ENCODE measurements at places on chromosomes 5 and 9.

GRCh38 chr9:130390986-130391385 lies 53.8 kb upstream of the ASS1 start:
- no peak for DNase-seq

DNA sequence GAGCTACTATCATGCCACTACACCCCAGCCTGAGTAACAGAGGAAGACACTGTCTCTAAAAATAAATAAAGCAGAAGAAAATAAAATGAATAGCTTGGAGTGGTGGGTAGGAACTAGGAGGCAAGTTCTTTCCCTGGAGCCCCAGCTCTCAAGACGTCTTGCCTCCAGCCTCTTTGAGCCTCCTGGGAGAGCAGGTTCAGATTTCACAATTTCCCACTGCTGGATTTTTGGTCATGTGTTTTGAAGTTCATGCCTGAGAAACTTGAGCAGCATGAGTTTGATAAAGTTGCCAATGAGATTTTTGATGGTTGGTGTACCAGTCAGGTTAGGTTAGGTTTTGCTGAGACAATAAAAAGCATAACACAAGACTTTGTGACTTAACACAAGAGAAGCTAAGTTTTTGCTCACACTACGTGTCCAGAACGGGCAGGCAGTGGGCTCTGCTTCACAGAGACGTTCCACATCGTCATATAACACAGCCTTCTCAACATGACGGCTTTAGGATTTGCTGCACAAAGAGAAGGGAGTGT lies 4.1 kb upstream of the CCDC69 start:
- DNase-seq, result no peak

DNA sequence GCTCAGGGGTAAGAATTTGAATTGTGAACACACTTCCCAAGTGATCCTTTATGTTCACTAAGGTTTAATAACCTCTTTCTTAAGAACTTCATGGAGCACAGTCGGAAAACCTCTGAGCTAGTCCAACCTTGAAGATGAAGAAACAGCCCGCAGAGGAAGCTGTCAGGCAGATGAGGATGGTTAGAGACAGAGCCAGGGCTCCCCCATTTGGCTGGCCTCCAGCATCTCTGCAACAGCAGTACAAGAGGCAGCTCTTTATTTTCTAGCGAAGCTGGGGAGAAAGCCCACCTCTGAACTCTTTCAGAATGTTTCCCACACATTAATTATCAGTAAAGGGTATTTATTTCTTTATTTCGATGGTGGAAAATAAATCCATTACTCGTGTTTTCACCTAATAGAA lies 350.8 kb downstream of the DMRT2 start:
- no peak for DNase-seq

DNA sequence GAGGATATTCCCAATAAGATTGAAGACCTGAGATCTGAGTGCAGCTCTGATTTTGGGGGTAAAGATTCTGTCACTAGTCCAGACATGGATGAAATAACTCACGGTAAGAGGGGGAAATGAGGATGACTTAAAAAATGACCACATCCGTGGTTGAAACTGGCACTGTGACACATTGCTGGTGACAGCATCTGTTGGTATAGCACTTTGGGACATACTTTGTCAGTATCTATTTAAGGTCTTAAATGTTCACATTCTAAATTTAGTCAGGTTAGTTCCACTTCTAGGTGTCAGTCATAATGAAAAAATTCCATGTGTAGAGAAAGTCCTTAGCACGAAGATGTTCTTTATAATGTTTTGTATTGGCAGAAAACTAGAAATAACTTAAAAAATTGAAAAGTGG lies 70.9 kb downstream of the GAPVD1 start:
- peak; percentile 7 for DNase-seq

- no peak for DNase-seq
These were observed 439.0 kb downstream of the EBF1 start for GRCh38 chr5:158660726-158661125.

- DNase-seq, result no peak
These were observed 10.9 kb downstream of the MFAP3 start for GRCh38 chr5:154049636-154050035.

GRCh38 chr5:135218486-135218755 lies 180.6 kb downstream of the MACROH2A1 start:
- DNase-seq, result no peak

DNA sequence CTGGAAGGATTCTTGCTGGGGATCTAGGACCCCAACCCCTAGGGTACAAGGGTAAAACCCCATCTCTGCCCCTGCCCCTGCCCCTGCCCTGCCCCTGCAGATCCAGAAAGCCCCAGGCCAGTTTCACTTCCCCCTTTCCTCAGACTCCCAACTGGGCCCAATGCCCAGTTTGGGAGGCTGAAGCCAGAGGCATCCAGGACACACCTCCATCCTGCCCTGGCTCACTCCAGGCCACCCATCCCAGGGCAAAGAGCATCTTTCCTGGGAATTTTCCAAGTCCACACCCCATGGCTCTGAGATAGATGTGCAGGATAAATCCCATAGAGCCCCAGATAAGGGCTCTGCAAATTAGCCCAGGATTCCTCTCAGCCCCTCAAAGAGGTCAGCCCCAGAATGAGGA lies 17.4 kb downstream of the CNTFR start:
- no peak for DNase-seq

- DNase-seq, result no peak
These were observed 6.4 kb downstream of the SPINK4 start for GRCh38 chr9:33246269-33246860.

GRCh38 chr5:174425271-174425963 lies 299.0 kb upstream of the MSX2 start:
- no peak for DNase-seq

DNA sequence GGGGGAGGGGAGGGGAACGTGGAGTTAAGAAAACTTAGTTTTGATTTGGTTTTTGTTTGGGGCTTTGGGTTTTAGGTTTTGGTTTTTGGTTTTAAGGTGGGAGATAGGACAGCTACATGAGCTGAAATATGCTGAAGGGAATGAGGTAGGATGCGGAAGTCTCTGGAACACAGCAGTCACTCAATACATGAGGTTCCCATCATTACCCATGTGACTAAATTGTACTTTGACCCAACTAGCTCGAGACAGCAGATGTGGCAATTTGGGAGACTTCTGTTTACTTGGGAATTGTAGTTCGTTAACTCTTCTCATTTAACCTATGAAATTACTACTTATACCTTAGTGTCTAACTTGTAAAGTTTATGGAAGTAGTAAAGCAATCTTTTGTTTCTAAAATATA lies 124.2 kb downstream of the TLE1 start:
- DNase-seq, result no peak

GRCh38 chr9:18739641-18740318 lies 265.8 kb downstream of the ADAMTSL1 start:
- no peak for DNase-seq

DNA sequence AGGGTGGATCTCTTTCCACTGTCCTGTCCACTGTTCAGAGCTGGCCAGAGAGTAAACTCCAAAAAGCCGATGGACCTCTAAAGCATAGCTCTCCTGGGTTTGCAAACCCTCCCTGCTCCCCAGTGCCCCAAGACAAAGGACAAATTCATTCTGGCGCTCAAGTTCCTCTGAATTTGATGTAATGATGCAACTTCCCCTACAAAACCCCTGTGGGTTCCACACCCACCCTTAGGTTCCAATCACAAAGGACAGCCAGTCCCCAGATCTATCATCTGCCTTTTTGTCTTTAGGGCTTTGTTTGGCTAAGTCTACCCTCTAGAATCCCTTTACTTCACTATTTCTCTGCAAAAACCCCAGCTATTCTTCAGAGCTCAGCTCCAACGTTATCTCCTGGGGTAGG lies 57.4 kb upstream of the SLC25A51 start:
- DNase-seq, result no peak

GRCh38 chr9:108637340-108637739 lies 218.4 kb downstream of the ACTL7B start:
- no peak for DNase-seq

DNA sequence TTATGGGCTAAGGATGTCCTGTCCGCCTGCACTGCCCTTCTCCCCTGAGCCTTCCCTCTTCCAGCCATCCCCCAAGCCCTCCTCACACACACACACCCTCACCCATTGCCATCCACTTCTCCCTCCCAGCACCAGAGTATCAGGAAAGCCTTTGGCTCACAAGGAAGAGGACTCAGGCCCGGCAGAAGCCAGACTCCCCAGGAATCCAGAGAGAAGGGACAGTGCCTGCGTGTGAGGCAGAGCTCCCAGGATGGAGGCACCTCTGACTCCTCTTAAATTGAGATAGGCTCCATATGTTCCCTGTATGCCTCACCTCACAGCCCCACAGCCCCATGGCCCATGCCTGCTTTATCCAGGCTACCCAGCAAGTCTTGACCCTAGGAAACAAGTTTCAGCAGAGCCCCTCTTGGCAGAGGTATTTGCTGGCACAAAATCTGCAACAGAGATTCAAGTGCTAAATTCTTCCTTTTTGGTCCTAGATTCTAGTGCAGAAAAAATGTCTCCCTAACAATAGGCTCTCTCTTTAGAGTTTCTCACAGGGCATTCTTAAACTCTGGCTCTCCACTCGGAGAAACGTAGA lies 761 bp downstream of the IL17B start:
- no peak for DNase-seq

GRCh38 chr9:4238522-4238921 lies 61.3 kb downstream of the GLIS3 start:
- DNase-seq, result no peak

- no peak for DNase-seq
These were observed 297.4 kb downstream of the ENC1 start for GRCh38 chr5:74342948-74343682.

DNA sequence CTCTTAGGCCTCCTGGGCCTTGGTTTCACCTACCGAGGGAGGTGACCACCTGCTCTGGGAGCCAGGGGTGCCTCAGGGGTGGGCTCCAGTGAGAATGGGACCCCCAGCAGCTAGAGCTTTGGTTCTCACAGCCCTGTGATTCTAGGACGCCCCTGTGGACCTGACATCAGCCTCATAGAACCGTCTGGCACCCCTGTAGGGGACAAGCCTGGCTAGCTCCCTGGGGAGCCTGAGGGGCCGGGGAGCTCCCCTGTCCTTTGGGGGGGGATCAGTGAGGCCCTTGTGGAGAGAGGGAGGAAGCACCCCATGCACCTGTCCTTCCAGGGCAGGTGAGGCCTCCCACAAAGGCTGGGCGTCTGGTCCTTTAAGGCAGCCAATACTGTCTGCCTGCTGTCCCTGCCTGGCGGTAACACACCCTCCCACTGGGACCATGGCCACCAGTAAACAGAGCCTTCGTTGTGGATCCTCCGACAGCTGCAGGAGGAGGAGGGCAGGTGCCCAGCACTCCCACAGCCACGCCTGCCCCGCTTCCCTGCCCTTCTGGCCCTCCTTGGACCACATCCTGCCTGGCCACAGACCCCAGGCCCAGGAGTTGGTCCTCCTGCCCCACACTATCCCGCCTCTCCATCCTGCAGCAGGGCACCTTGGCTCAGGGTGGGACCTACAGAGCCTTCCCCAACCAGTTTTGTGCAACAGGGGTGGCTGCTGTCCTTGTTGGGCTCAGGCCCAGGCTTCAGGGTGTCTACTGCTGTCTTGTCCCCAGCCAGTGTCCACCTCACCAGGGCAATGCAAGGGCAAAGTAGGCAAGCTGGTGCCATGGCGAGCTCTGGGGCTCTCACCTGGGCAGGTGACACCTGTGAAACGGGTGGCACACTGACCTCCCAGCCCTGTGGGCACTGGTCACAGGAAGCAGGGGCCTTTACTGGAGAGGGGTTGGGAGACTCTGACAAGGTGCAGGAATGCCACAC lies 3.0 kb upstream of the TUBB4B start:
- no peak for DNase-seq

DNA sequence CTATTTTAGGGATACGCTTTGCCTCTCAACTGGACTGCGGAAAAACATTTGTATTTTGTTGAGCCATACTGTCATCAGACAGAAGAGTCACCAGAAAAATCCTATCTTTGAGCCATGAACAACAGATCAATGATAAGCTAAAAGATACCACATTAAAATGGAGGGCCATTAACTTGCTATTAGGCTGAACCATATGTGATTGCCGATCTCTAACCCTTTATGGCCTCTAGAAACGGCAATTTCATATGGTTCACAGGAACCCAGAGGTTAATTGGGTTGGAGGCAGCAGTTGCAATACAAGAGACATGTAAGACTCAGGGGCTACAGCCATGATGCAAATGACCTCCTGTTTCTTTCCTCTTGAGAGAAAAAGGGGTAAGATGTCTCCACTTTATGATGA lies 69.8 kb downstream of the MYO10 start:
- DNase-seq, result no peak

- DNase-seq, result no peak
These were observed 27.3 kb downstream of the LHFPL2 start for GRCh38 chr5:78621291-78621738.

- no peak for DNase-seq
These were observed 30.9 kb upstream of the OR2K2 start for GRCh38 chr9:111360881-111361280.

DNA sequence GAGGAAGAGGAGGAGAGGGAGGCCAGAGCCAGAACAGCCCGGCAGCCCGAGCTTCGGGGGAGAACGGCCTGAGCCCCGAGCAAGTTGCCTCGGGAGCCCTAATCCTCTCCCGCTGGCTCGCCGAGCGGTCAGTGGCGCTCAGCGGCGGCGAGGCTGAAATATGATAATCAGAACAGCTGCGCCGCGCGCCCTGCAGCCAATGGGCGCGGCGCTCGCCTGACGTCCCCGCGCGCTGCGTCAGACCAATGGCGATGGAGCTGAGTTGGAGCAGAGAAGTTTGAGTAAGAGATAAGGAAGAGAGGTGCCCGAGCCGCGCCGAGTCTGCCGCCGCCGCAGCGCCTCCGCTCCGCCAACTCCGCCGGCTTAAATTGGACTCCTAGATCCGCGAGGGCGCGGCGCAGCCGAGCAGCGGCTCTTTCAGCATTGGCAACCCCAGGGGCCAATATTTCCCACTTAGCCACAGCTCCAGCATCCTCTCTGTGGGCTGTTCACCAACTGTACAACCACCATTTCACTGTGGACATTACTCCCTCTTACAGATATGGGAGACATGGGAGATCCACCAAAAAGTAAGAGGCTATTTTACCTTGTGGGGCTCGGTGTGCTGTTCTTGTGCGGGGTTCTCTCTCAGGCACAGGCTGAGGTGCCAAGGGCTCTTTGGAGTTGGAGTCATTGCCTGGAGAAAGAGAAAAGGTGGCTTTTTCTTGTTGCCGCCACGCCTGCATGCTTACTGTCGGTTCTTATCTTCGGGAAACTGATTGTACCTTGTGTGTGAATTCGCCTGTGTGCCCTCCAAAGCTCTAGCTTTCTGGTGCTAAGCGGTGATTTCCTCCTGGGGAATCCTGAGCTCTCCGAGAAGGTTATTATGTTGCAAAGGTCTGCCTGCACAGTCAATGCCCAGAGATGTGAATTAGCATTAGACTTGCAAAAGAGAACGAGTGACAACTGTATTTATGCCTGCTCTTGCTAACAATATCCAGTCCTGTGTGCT lies at the start of gene ISL1:
ISL1 (plus strand) TSS at position 318 of the 991 bp plus-strand sequence; CDS start at position 542, 224 bp downstream.
- DNase-seq, result no peak

- no peak for DNase-seq
These were observed 57.1 kb downstream of the KCNIP1 start for GRCh38 chr5:170560938-170561337.

DNA sequence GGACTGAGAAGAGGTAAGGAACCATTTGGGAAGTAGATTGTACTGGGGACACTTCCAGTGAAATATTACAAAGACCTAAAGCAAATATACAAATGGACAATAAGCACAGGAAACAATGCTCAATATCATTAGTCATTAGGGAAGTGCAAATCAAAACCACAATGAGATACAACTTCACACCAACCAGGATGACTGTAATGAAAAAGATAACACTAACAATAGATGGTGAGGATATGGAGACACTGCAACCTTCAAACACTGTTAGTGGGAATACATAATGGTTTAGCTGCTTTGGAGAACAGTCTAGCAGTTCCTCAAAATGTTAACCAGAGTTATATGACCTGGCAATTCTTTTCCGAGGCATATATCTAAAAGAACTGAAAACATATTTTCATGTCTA lies 149.7 kb downstream of the TRPM3 start:
- DNase-seq, result no peak

- no peak for DNase-seq
These were observed 159.6 kb upstream of the GPR151 start for GRCh38 chr5:146675636-146676035.
